ENCODE measurements at places on chromosomes 6 and 20. TPM values are rescaled to one million over a fixed set of nuclear protein-coding genes. Genes with fewer than 3 reads are reported as not detected.

- peaks cover 6% of the 10 kb centered on the region for H3K36me3 ChIP-seq
- no peak overlapping the region for H3K27ac ChIP-seq
- no peak overlapping the region for H3K4me3 ChIP-seq
- no peaks in the 10 kb centered on the region for H3K4me1 ChIP-seq
- DNase-seq, result no peak
Measured at GRCh38 chr20:48962421-48962820, 40.9 kb downstream of the ARFGEF2 start.

- H3K4me1 ChIP-seq, result peaks cover 9% of the 10 kb centered on the region
- no peaks in the 10 kb centered on the region for H3K36me3 ChIP-seq
- no peak for DNase-seq
- no peaks in the 10 kb centered on the region for H3K27me3 ChIP-seq
- H3K4me3 ChIP-seq, result no peak overlapping the region
Measured at GRCh38 chr6:9089724-9090123, 654.4 kb upstream of the SLC35B3 start.

DNA sequence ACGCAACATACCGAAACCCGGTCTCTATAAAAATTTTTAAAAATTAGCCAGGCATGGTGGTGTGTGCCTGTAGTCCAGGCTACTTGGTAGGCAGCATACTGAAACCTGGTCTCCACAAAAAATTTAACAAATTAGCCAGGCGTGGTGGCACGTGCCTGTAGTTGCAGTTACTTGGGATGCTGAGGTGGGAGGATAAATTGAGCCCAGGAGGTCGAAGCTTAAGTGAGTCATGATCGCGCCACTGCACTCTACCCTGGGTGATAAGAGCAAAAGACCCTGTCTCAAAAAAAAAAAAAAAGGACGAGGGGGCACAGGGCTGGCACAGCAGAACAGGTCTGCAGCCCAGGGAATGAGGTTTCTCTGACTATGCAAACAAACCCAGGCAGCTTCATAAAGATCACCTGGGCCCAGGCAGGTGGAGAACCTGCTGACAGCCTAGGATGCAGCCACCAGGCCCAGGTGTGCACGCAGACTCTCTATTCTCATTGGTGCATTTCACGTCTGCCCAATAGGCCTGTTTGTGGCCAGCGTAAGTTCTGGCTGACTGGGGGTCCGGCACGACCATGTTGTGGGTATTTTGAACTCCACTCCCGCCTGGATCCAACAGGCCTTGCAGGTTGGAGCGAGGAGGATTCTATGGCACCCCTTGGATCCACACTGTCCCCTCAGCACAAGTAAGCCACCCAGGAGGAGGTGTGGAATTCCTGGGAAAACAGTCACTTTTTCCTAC, 204.5 kb downstream of the PREX1 start:
- no peak overlapping the region for H3K27ac ChIP-seq
- no peaks in the 10 kb centered on the region for H3K27me3 ChIP-seq
- DNase-seq, result no peak
- no peak overlapping the region for H3K4me3 ChIP-seq
- peaks cover 38% of the 10 kb centered on the region for H3K36me3 ChIP-seq

Gene SCGN
- not detected for total RNA-seq

Gene MLIP
- total RNA-seq, result not detected

Gene RHAG
- not detected for total RNA-seq

DNA sequence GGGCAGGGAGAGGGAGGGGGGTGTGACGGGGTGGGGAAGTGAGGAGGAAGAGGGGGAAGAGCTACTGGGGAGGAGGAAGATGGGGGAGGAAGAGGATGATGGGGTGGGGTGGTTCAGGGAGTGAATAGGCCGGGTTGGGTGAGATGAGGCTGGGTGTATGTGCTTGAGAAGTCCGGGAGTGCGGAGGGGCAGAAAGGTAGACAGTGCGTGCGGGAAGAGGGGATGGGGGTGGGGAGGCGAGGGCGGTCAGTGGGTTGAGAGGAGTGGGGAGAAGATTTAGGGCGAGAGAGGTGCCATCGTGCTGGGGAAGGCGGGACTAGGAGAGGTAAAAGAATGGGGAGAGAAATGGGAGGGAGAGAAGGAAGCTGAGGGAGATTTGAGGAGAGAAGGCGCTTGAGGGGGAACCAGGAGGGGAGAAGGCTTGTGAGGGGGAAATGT, 30.9 kb upstream of the NOTCH4 start:
- no peaks in the 10 kb centered on the region for H3K36me3 ChIP-seq
- H3K27ac ChIP-seq, result no peak overlapping the region
- peaks cover 16% of the 10 kb centered on the region for H3K27me3 ChIP-seq
- H3K4me1 ChIP-seq, result peaks cover 16% of the 10 kb centered on the region
- no peak for DNase-seq

DNA sequence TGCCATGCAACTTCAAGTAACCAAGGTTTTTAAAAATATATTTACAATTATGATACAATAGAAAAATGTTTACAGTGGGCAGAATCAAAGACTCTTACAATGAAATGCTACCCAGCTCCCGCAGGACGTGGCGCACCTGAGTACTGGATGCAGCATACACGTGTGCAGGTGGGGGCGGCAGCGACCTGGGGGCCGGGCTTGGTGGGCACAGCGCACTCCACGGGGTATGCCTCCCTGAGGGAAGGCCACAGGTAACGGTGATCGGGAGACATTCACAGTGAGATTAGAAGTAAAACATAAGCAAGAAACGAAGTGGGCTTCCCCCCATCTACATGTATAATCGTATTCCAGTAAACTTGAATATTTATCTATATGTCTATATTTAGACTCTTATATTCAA, 54.2 kb downstream of the WDR27 start:
- DNase-seq, result no peak
- no peaks in the 10 kb centered on the region for H3K36me3 ChIP-seq
- H3K27ac ChIP-seq, result no peak overlapping the region

- no peaks in the 10 kb centered on the region for H3K36me3 ChIP-seq
- H3K27me3 ChIP-seq, result no peaks in the 10 kb centered on the region
- DNase-seq, result no peak
Measured at GRCh38 chr6:125596020-125596419, 153.4 kb upstream of the HEY2 start.

Gene KIF6
- not detected for total RNA-seq

DNA sequence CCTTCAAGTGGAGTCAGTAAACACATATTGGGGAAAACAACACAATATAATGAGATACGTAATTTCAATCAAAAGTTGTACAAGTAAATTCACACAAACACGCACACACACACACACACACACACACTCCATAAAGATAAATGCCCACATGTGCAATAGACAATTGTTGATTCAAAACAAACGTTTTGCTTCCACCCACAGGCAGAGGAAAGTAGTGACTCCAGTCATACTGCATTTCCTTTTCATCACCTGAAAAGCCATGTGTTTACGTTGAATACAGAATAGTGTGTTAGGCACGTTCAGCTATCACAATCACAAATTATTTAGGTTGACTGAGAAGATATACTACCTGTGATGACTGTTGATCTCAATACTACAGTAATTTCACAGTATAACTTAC, 443.8 kb upstream of the MANEA start:
- H3K4me1 ChIP-seq, result no peaks in the 10 kb centered on the region
- H3K27ac ChIP-seq, result no peak overlapping the region
- no peak for DNase-seq

- H3K4me1 ChIP-seq, result peaks cover 7% of the 10 kb centered on the region
- no peak for DNase-seq
- H3K27ac ChIP-seq, result no peak overlapping the region
- no peak overlapping the region for H3K4me3 ChIP-seq
- peaks cover 46% of the 10 kb centered on the region for H3K27me3 ChIP-seq
Measured at GRCh38 chr6:109182578-109182977, 87.3 kb downstream of the CEP57L1 start.

DNA sequence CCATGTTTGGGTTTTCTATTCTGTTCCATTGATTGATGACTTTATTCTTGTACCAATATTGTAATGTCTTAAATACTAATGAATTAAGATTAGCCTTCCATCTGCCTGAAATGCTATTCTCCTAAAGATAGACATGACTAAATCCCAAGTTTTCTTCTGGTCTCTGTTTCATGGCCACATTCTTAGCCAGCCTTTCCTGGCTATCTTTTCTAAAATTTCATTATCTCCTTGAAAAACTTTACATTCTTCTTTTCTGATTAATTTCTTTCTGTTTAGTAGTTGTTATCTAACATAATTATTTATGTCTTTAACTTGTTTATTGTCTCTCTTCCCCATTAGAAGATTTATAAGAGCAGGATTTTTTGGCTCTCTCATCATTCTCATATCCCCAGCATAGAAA, 4.4 kb upstream of the PRIM2 start:
- peaks cover 9% of the 10 kb centered on the region for H3K27me3 ChIP-seq
- H3K36me3 ChIP-seq, result peaks cover 6% of the 10 kb centered on the region
- peaks cover 5% of the 10 kb centered on the region for H3K4me1 ChIP-seq
- no peak overlapping the region for H3K27ac ChIP-seq

Gene TGM3
- total RNA-seq, result not detected

DNA sequence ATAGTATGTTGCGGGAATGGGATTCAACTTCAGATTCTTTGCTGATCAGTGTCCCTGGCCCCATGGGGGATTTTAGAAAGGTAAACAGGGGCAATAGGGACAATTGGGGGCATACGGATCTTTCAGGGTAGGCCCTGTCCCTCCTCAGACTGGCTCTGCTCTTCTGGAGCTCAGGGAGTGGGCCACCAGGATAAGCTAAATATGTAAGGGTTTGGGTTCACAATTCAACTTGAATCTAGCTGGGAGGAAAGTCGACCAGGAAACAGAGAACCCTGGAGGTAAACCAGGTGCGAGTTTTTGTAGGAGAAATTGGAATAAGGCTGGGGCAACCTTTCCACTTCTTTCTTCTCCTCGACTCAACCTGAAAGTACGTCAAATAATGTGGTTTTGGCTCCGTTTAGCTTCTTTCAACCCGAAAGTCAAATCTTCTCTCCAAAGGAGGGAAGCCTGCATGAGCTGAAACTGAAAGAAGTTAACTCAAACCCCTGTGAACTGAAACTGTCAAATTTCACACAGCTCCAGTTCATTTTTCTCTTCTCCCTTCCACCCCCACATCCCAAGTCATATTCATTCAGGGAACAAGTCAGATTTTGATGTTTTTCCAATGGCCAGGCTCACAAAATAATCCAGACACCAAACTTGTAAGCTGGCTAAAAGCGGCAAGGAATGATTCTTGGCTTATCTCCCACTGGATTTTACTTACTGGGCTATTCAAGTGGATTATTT, 278.2 kb downstream of the CLIC5 start:
- H3K36me3 ChIP-seq, result no peaks in the 10 kb centered on the region
- DNase-seq, result peak; percentile 35
- H3K4me3 ChIP-seq, result peak overlapping the region; percentile 34

DNA sequence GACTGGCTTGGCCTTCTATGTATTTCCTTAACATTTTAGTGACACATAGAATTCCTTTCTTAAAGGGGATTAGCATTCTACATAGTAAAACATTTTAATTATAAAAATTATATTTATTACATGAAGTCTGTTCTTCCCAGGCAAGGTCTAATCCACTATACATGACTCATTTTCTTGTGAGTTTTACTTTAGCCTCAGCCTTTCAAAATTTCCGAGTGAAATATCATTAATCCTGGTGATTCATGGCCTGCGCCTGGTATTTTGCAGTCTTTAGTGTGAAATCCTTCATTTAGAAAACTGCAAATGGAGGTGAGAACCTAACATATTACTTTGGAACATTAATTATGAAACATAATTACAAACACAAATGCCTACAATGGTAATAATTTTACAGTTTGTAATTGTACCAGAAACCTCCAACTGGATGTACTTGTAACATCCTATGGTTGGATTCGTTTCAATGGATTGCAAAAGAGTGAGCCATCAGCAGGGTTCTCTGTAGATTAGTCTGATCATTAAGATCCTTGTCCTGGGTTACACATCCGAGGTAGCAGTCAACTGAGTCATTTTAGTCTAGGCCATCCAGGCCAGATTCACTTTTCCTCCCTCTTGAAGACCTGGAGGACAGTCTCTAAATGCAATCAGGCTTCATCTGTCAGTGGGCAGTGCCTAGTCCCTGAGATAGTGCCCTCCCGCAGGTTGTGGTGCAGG, 272.0 kb downstream of the PACRG start:
- H3K4me3 ChIP-seq, result no peak overlapping the region
- no peak overlapping the region for H3K27ac ChIP-seq
- peaks cover 14% of the 10 kb centered on the region for H3K4me1 ChIP-seq
- H3K27me3 ChIP-seq, result peaks cover 3% of the 10 kb centered on the region

DNA sequence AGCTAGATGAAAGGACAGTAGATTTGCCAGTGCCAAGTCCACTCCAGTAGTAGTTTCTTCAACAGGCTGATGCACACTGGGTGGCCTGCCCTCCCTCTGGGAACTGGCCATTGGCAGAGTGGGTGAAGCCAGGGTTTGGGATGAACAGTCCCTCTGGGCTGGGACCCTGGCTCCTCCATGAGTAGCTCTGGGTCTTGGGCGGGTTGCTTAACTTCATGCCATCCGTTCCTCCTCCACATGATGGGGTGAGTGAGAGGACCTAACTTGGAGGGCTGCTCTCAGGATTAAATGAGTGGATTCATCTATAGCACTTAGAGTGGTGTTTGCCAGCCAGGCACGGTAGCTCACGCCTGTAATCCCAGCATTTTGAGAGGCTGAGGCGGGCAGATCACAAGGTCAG, 47.2 kb downstream of the PLAGL2 start:
- DNase-seq, result no peak
- H3K4me1 ChIP-seq, result no peaks in the 10 kb centered on the region
- no peak overlapping the region for H3K27ac ChIP-seq
- H3K4me3 ChIP-seq, result no peak overlapping the region

Gene EBF4
- total RNA-seq, result not detected

GRCh38 chr20:38299963-38300362, 4.0 kb upstream of the BPI start:
- DNase-seq, result no peak
- no peak overlapping the region for H3K27ac ChIP-seq
- peaks cover 20% of the 10 kb centered on the region for H3K4me1 ChIP-seq
- no peaks in the 10 kb centered on the region for H3K36me3 ChIP-seq

- H3K4me1 ChIP-seq, result peaks cover 7% of the 10 kb centered on the region
- peaks cover 13% of the 10 kb centered on the region for H3K27me3 ChIP-seq
- no peak overlapping the region for H3K4me3 ChIP-seq
- H3K36me3 ChIP-seq, result no peaks in the 10 kb centered on the region
- no peak overlapping the region for H3K27ac ChIP-seq
- no peak for DNase-seq
Measured at GRCh38 chr6:35955071-35955470, 34.2 kb upstream of the SRPK1 start.

Gene RFX6
- total RNA-seq, result not detected

Gene ABHD16B
- not detected for total RNA-seq

- no peak for DNase-seq
- H3K4me1 ChIP-seq, result no peaks in the 10 kb centered on the region
- H3K27ac ChIP-seq, result no peak overlapping the region
- no peaks in the 10 kb centered on the region for H3K36me3 ChIP-seq
Measured at GRCh38 chr6:37582306-37582705, 82.6 kb upstream of the CCDC167 start.

Gene SLC32A1
- not detected for total RNA-seq

DNA sequence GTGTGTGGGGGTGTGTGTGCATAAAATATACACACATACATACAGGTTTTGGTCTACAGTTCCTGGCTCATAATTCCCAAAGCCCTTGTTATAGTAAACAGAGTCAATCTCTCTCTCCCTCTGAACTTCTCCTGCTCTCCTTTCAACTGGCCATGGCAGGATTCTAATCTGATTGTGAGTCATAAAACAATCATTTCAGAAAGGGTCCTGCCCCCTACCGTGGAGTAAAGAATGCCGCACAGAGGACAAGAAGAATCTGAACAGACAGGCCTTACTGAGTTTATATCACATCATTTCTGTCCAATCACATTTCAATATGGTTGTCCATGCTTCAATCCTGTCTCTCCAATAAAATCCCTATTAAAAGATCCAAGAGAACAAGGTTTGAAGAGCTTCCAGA, 416.9 kb downstream of the FRK start:
- H3K4me1 ChIP-seq, result no peaks in the 10 kb centered on the region
- no peaks in the 10 kb centered on the region for H3K27me3 ChIP-seq
- no peaks in the 10 kb centered on the region for H3K36me3 ChIP-seq
- H3K27ac ChIP-seq, result no peak overlapping the region

Gene CFB
- total RNA-seq, result 0.58 TPM

Gene GGTLC1
- not detected for total RNA-seq
